ENCODE measurements at places on chromosomes 13 and 19.

DNA sequence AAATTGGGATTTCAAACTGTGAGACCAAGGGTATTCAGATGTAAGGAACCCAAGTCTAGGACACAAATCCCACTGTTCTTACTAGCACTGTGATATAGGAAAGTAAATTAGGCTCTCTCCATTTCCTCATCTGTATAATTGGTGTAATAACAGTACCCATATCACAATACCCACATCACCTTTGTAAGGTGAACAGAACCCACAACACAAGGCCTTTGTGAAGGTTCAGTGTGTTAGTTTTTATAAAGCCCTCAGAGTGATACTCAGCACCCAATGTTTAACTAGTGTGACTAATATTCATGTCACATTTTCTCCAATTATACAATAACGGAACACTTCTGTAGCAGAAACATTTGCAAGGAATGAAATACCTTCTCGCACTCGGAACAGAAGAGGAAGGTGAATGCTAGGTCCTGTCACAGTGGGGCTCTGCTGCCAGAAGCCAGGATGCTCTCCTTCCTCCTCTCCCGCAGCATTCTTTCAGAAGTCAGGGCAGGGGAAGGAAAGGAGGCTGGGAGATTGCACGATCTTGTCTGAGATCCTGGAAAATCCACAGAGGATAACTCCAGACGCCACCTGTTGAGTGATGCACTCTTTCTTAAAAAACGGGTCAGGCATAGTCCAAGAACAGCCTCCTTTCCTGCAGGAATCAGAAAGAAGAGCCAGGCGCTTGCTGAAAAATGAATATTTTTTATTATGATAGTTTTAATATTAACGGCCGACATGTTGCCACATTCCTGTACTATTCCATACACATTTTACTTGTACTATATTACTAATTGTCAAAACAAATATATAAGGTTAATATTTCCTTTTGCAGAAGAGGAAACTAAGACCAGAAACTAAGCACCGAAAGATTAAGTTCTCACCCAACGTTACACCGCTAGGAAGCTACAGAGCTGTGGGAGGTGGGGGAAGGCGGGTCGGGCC lies 762 bp downstream of the ZNF45 start:
- DNase-seq = no peak

DNA sequence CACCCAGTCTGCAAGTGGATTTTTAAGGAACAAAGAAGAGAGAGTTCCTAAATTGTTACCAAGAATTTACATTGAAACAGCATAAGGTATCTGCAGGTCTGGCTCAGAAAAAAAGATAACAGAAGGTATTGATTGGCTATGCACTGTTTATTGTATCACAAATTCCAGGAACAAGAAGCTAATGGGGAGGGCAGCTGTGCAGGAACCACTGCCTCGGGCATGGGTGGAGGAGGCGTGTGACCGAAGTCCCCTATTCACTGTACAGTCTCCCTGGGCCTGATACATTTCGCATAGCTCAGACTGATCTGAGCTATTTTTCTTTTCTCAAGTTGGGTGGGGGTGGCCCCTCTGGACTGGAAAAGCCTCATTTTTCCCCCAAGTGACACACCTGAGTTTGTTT lies 11.7 kb downstream of the NECTIN2 start:
- no peak for DNase-seq

DNA sequence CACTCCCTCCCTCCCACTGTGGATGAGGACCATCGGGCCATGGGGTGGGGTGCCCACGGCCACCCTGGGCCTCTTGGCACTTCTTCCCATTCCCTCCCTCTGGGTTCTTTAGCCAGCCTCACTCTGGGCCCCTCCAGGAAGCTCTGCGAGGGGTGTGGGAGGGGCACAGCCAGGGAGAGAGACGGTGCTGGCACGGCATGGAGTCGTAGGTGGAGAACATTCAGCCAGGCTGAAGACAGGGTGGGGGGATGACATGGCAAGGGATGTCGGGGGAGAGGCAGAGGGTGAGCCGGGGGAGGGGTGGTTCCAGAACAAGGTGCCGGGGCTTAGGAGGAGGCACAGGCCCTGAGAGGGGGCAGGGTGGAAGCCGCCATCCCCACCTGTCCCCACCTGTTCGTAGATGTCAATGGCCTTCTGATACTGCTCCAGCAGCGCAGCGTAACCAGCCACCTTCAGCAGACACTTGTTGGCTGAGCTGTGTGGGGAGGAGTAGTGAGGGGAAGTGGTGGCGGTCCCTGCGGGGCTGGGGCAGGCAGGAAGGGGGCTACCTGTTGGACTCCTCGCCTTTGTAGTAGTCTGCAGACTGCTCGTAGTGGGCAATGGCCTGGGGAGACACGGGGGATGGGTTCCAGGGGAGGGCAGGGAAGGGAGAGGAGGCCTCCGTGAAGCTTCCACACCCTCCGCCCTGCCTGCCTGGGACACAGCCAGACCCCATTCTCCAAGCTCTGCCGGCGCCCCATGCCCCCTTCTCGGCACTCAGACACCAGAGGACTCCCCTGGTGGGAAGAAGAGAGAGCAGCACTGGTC lies 8.8 kb upstream of the KPTN start:
- peak; percentile 86 for DNase-seq

GRCh38 chr13:46665633-46666482 lies 112.9 kb downstream of the LRCH1 start:
- DNase-seq = no peak

- DNase-seq = no peak
These were observed 11.4 kb downstream of the MCF2L start for GRCh38 chr13:112980434-112980833.

GRCh38 chr19:44897835-44898234 lies 6.8 kb downstream of the TOMM40 start:
- no peak for DNase-seq

Data from posterior cingulate gyrus (tissue), 11 donors.